ENCODE measurements at places on chromosomes 5 and 9.

GRCh38 chr5:99023330-99023729, 94.5 kb upstream of the CHD1 start:
- no peak for DNase-seq

DNA sequence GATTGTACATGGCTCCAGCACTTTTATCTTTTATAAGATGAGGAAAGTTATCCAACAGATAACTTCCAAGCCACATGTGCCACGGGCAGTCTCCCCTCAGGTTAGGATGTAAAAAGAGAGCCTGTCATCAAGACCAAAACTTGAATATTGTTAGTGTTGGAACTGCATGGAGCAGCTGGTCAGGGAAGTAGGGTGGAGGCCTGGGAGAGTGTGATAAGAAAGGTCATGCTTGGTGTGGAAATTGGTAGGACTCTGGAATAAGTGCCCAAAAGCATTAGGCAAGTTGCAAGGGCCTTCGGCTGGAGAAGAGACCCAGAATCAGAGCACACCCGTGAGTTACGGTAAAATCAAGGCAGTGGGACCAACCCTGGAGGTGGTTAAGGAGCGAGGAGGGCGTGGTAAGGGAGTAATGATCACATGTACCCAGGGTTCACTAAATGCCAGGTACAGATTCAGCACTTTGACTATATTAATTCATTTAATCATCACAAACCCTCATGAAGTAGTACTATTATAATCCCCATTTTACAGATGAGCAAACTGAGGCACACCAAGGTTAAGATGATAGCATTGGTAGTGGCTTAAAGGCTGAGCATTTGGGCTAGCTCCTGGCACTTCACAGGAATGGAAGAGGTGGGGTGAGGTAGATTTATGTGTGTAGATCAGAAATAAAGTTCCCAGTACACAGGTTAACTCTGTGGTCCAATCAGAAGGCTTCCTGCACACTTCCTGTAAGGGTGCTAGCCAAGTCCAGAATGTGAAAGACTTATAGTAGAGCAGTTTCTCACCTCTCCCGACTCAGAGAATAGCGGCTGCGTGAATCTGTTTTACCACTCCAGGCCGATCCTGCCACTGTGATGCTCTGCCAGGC, 96.5 kb upstream of the ZNF608 start:
- DNase-seq, result no peak

- no peak for DNase-seq
These were observed 169.1 kb upstream of the PIK3R1 start for GRCh38 chr5:68046445-68046844.

- no peak for DNase-seq
These were observed 47.1 kb downstream of the SEMA5A start for GRCh38 chr5:9498541-9499497.

GRCh38 chr9:132787748-132788159, 90.3 kb downstream of the AK8 start:
- DNase-seq, result no peak

DNA sequence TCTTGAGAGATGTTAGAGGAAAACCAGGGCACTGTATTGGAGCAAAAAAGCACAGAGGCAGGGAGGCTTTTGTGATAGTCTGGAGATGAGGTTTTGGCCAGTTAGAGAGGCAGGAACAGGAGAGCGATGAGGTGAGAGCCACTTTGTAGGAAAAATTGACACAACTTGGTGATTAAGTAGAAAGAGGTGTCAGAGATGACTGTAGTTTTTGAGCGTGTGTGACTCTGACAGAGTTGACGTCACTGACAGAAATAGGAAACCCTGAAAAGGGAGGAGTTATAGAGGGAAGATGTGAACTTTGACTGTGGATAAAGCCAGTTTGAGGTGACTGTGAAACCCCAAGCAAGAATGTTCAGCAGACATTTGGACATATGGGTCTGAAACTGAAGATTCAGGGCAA, 15.7 kb downstream of the NFX1 start:
- DNase-seq, result no peak

DNA sequence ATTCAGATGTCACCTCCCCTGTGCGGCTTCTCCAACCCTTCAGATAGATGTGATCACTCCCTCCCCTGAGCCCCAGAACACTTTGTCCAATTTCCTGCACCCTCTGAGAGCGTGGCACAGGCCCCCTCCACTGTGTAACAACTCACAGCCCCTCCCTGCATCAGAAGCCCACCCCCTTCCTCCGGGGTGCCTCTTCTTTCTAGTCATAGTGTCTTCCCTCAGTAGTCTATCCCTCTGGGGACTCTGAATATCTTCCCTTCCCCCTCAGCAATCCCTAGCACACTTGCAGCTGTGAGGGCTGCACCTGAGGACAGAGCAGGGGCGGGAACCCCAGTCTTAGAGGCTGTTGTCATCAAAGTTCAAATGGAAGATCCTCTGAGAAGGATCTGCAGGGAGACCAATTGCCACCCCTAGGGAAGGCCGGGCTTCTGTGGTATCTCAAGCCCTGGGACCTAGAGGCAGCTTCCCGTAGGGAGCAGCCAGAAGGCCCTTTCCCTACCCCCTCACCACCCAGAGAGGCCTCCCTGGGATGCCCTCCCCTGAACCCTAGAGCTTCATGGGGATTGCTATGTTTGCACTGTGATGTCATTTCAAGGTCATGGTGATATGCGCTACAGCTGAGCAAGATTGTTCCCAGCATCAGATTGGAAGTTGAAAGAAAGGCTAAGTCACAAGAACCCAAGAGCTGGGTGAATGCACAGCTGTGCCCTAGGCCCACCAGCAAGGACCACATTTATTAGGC, 70.7 kb downstream of the THBS4 start:
- DNase-seq, result no peak

DNA sequence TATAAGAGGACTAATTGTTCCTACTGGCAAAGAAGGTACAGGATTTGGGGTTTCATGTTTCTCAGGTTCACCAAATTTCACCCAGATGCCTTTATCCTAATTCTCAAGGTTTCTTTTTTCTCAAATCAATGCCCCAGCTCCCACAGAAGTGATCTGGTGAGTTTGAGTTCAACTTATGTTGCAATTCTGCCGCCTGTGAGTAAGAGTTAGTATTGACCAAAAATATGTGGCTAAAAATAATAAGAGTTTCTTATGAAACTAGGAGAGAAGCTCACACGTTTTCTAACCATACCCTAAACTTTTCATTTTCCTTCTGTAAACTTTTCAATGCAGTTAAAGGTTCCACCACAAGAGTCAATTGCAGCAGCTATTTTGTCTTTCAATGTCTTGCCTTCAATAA, 15.1 kb downstream of the SLCO6A1 start:
- DNase-seq, result no peak

- DNase-seq, result no peak
These were observed 3.5 kb downstream of the CCNB1 start for GRCh38 chr5:69170495-69170894.

GRCh38 chr5:32475334-32476097, 31.0 kb upstream of the ZFR start:
- DNase-seq, result no peak

DNA sequence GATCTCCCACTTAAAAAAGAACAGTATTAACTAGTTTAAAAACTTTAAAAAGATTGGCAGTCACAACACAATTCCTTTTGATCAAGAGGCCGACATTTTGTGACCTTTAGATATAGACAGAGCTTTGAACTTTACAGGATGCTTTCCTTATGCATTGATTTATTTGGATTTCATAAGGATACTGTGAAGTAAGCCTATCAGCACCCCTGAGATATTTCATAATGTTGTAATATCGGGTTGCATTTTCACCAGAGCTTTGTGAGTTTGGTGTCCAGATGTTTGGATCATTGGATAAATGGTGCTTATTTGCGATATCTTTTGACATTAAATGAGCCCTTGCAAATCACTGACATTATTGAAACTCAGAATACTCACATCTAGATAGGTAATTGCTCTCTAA, 7.7 kb downstream of the PALM2AKAP2 start:
- DNase-seq, result no peak

GRCh38 chr5:125228363-125229070, 482.1 kb upstream of the ZNF608 start:
- DNase-seq, result no peak

Measured in T-helper 22 cell (primary cell).